ENCODE measurements at places on chromosomes 1 and 21. TPM values are rescaled to one million over a fixed set of nuclear protein-coding genes. Genes with fewer than 3 reads are reported as not detected.

Gene PTTG1IP
- polyA plus RNA-seq = 135 TPM

Gene GPR61
- 1.6 TPM for polyA plus RNA-seq

Gene FCAMR
- not detected for polyA plus RNA-seq

Gene NUDT4B
- not detected for polyA plus RNA-seq

Gene OR6K3
- not detected for polyA plus RNA-seq

DNA sequence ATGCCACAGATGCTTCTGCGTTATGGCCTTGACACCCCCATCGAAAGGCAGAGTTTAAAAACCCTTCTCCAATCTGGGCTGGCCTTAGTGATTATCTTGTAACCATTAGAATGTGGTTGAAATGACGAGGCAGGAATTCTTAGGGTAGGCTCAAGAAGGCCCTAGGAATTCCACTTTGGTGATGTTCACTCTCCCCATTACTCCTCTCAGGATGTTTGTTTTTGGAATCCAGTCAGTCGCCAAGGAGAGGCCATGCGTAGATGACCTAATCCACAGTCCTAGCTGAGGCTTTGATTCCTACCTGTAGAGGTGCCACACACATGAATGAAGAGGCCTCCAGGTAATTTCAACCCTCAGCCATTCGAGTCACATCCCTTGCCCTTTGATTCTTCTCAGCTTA, 318.2 kb downstream of the NEGR1 start:
- DNase-seq = no peak

- DNase-seq = no peak
These were observed 259.0 kb downstream of the NEGR1 start for GRCh38 chr1:72023063-72023930.

DNA sequence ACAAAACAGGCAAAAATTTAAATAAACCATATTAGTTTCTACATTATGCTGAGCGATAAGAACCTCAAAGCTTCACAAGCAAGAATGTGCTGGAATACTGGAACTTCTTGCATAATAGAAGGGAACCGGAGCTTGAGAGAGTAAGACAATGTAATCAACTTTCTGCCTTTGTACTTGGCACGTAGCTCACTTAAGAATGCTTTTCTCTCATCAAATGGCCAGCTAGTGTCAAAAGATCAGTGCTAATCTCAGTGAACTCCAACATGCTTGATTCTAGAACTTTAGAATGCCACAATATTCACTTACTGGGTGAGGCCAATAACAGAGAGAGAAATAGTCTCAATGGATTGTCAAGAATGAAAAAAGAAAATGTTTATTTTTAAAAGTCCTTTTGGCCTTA, 486.1 kb upstream of the LRRC7 start:
- DNase-seq = no peak

GRCh38 chr1:119948342-119949214, 52.3 kb upstream of the ADAM30 start:
- DNase-seq = peak; percentile 75

- DNase-seq = no peak
These were observed 149.7 kb upstream of the VANGL1 start for GRCh38 chr1:115492019-115492595.

GRCh38 chr1:178682429-178682828, 42.6 kb upstream of the RALGPS2 start:
- DNase-seq = no peak

DNA sequence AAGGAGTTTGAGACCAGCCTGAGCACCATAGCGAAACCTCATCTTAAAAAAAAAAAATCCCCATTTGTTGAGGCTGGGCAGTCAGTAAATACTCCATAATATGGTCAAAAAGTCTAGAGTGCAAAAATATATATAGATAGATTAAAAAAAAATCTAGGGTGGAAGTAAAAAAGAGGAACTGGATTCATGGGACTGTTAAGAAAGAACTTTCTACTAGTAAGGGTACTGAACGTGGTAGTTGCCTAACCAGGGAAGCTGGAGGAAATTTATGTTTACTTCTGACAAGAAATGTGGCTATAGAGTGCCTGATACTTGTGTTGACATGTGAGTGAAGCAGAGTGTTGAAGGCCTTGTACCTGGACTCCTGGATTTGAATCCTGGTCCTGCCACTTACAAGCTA, 265.9 kb upstream of the FAM78B start:
- DNase-seq = no peak

DNA sequence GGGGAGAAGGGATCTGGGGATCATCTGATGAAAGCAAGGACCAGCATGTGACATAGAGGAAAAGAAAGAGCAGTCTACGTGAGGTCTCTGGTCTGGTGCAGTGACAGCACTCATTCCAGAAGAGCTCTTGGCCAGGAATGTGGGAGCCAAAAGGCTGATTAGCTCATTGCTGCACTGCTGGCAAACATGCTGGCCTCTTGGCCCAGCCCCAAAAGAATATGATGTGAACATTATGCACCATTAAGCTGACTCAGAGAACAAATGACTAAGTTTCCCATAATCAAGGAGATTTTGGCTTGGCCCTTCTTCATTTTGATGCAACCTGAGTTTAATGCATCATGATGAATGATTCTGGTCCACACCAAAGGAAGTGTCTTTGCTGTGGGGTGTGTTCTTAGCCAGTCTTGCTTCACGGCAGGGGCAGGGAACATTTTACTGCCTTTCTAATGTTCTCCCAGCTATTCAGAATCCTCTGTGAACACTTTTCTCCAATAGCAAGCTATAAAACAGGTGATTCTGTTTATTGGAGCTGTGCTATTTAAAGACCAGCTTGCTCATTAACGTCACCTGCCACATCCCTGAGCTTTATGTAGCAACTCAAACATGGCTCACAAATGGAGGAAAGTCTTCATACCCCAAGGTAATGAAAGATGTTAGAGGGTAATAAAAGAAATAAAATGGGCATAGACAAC, 55.1 kb downstream of the PCBP3 start:
- peak; percentile 36 for DNase-seq

GRCh38 chr1:234841710-234842231, 231.8 kb upstream of the IRF2BP2 start:
- DNase-seq = no peak

- DNase-seq = peak; percentile 88
These were observed 66.6 kb downstream of the BCAR3 start for GRCh38 chr1:93614986-93615581.

- no peak for DNase-seq
These were observed 5.8 kb upstream of the SRP9 start for GRCh38 chr1:225771661-225772322.

DNA sequence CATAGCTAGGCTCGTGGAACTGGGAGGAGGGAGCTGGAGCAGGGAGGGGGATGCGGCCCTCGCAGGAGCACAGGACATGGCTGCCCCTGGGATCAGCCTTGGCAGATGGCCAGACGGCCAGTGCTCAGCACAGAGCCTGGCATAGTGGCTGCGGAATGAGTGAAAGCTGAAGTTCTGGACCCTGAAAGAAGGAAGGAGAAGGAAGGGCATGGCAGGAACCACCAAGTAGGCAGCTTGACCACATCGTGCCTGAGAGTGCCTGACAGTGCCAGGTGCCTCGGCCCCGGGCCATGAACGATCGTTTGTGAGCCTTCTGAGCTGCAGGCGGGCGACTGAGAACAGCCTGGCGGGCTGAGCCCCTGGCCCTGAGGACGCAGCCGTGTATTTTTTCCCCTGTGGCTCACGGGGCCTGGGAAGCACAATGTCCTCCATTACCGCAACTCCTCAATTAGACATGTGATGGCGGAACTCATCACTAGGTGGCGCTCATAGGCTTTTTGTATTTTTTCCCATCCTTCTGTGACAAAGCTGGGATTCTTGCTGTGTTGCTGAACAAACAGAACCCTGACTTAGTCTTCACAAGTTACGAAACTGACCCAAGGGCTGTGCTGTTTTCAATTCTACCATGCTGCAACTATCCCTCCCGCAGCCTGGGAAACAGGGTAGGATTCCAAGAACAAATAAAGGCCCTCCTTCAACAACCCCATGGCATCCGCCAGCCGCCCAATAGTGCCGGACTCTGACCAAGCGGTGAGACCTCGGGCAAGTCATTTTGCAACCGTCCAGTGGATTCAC, 29.9 kb upstream of the TMEM61 start:
- DNase-seq = peak; percentile 83

GRCh38 chr1:205547936-205548827, 43.7 kb downstream of the CDK18 start:
- no peak for DNase-seq

- DNase-seq = no peak
These were observed 27.1 kb downstream of the FAM78B start for GRCh38 chr1:166139735-166140134.

GRCh38 chr1:208595745-208596144, 351.6 kb upstream of the PLXNA2 start:
- peak; percentile 16 for DNase-seq

- no peak for DNase-seq
These were observed 1.5 kb downstream of the GPX7 start for GRCh38 chr1:52603630-52604029.

DNA sequence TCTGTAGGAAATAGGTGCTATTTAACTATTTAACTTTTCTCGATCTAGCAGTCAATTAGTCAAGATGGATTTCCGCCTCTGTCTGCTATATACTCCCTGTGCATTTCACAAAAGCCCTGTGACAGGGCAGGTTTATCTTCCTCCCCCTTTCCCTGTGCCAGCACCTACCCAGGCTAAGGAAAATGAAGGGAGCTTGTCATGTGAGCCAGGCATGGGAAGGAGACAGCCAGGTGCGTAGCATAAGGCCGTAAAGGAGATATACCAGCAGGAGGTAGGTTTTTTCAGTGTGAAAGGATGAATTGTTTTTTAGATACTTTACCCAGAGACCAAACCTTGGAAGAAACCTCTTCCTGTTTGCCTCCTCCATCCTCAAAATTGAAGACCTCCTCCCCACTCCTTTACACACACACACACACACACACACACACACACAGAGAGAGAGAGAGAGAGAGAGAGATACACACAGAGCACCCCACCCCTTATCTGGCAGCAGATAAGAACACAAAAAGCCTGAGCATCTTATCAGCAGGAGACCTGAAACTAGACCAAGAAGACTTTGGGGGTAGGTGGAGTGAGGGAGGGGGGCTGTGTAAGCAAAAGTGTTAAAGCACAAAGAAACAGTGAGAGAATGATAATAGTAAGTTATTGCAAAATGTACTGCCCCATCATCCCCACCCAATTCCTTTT, 12.0 kb upstream of the TARBP1 start:
- DNase-seq = no peak

- no peak for DNase-seq
These were observed 376.4 kb downstream of the PCP4 start for GRCh38 chr21:40243685-40244084.

DNA sequence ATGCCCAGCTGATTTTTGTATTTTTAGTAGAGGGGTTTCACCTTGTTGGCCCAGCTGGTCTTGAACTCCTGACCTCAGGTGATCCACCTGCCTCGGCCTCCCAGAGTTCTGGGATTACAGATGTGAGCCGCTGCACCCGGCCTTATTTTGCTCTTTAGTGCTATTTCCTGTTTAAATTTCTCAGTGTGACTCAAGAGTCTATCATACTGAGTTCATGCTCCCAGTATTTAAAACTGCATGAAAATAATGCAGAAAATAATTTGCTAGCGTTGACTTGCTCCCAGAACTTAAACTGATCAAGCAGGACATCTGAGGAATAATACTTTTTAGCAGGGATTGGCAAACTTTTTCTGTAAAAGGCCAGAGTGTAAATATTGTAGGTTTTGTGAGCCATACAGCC, 86.4 kb upstream of the C1orf21 start:
- no peak for DNase-seq

GRCh38 chr1:21671915-21672314, 2.8 kb upstream of the RAP1GAP start:
- no peak for DNase-seq

GRCh38 chr1:208121813-208122364, 122.3 kb downstream of the PLXNA2 start:
- no peak for DNase-seq

DNA sequence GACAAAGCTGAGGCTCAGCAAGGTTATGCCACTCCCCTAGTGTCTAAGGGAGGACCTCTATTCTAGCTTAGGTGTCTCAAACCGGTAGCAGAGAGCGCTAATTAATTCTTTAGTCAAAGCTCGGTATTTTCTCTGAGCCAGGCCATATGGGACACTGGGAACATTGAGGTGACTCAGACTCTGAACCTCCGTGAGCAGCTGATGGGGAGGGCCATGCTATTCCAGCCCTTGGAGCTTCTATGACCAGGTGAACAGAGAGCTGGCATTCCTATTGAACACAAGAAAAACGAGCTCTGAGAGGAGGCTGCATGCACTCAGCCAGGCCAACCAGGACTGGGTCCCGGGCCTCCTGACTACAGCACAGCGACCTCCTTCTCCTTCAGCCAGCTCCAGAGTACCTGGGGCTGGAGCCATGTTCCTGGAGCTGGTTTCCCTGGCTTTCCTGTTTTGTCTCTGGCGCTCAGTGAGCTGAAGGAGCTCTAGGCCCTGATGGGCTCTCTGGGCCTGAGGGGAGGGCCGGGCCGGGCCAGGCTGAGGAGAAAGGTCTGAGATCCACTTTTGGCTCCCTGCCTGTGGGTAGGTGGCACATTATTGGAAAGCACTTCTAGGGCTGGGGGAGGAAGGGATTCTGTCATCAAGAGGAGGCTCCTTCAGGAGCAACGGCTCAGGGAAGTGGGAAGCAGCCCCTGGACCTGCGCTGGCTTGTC, 37.0 kb downstream of the SLC9A1 start:
- no peak for DNase-seq

DNA sequence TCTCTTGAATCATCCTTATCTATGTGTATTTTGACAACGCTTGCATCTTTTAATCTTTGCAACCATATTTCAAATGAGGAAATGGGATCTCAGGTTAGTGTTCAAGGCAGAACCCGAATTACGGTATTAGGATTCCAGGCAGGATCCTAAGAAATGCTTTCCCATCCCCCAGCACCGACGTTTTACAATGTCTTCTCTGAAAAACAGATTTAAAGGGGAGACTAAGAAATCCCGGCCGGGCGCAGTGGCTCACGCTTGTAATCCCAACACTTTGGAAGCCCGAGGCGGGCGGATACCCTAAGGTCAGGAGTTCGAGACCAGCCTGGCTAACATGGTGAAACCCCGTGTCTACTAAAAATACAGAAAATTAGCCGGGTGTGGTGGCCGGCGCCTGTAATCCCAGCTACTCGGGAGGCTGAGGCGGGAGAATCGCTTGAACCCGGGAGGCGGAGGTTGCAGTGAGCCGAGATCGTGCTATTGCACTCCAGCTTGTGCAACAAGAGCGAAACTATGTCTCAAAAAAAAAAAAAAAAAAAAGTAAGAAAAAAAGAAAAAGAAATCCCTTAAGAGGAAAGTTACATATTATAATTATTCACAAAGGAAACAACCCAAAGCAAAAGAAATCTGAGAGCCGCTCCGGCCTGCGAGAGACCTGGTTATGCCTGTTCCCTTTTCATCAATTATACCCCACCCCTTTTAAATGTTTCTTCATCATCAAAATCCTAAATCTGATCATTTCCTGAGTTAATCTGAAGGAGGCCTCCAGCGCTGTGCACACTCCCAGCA, 801 bp upstream of the GORAB start:
- no peak for DNase-seq

- DNase-seq = peak; percentile 14
These were observed 613.5 kb downstream of the MATN1 start for GRCh38 chr1:30109853-30110252.

All from muscle of back (tissue), 13 donors.